ENCODE measurements at places on chromosomes 3 and 15.

DNA sequence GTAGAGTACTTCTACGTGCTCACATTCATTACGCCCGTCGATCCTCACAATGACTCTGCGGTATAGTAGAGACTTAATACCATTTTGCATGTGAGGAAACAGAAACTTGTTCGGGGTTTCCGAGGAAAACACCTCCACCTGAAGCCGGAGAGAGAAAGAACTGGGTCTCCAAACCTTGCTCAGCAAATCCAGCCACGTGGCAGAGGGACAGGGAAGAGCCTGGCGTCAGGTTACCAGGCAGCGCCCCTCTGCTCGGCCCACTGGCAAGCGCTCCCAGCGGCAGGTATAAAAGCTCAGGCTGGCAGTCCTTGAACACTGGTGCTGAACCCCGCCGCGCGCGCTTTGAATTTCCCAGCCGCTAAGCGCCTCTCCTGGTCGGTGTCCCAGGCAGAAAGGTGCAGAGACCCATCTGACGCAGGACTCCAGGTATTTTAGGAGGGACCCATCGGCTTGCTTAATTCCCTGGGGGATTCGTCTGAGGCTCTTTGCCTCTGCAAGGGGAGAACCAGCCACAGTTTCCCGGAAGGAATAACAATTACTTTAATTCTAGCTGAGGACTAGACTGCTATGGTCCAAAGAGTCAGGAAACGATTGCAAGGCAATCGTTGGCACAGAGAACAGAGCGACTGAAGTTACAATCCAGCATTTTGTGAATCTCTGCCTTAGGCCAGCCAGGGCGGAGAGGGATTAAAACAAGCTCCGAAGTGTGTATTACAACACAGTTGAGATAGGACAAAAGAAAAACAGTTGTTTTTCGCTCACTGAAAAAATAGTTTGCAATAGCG lies at the start of gene C2CD4A:
TSS of gene C2CD4A (plus strand) at position 315 of the 785 bp plus-strand sequence. CDS start 637 bp downstream, outside the sequence.
- DNase-seq, result peak; percentile 50

DNA sequence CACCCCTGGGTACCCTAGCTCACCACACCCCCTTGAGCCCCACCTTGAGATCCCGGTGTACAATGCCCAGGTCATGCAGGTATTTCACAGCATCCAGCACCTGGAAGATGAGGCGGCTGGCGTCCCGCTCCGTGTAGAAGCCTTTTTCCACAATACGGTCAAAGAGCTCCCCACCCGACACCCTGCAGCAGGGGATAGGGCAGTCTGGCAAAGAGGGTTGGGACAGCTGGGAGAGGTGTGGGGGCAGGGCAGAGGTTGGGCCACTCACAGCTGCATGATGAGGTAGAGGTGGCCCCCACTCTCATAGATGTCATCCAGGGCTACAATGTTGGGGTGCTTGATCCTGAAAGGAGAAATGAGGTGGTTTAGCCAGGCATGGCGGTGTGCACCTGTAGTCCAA lies 6.9 kb downstream of the CAMK1 start:
- no peak for DNase-seq

- no peak for DNase-seq
Measured at GRCh38 chr3:194707147-194707540, 21.5 kb downstream of the FAM43A start.

- DNase-seq, result no peak
Measured at GRCh38 chr3:72629191-72629631, 219.0 kb downstream of the SHQ1 start.

GRCh38 chr15:67585681-67586080 lies 43.2 kb downstream of the MAP2K5 start:
- DNase-seq, result no peak

All from T-helper 1 cell (primary cell).